Activated naive CD8-positive, alpha-beta T cell treated with anti-CD3 and anti-CD28 coated beads for 36 hours (primary cell): ENCODE measurements at places on chromosomes 11 and 22.
A peak's percentile ranks its signal among the peaks of the same experiment; 100 is the strongest.

DNA sequence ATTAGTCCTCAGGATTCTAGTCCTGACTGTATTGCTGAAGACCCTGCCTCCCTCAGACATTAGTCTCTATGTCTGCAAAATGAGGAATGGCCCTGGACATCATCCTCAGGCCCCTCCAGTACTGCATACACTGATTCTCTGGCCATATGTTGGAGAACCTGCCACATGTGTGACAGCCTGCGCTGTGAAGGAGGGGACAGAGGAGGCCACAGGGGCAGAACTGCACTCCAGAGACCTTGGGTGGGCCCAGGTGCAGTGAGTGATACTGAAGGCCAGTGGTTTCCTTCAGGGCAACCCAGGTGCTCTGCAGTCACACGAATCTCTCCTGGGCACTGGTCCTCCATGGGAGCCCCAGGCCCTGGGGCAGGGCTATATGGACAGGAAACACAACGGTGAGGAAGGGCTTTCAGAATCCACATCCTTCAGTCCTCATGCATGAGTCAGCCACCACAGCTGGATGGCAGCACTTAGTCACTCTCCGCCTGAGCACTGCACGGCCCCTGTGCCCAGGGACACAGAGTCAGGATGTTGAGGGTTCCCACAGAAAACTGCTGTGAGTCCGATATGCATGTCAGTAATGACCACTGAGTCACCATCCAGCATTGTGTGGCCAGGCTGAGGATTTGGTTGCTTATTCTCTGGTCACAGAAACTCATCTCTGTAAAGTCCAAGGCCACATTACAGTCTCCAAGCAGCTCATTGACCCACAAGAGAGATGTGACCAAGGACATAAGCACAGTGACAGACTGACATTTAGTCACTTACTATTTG is 39.7 kb downstream of the ME3 start:
- peak; percentile 54 for DNase-seq

- DNase-seq, result no peak
These were observed 317.6 kb upstream of the FAT3 start for GRCh38 chr11:91906871-91907624.

- no peak for DNase-seq
These were observed 16.4 kb downstream of the PPM1F start for GRCh38 chr22:21936151-21936775.

- peak; percentile 60 for DNase-seq
These were observed 14.9 kb downstream of the TMEM258 start for GRCh38 chr11:61777234-61778090.

DNA sequence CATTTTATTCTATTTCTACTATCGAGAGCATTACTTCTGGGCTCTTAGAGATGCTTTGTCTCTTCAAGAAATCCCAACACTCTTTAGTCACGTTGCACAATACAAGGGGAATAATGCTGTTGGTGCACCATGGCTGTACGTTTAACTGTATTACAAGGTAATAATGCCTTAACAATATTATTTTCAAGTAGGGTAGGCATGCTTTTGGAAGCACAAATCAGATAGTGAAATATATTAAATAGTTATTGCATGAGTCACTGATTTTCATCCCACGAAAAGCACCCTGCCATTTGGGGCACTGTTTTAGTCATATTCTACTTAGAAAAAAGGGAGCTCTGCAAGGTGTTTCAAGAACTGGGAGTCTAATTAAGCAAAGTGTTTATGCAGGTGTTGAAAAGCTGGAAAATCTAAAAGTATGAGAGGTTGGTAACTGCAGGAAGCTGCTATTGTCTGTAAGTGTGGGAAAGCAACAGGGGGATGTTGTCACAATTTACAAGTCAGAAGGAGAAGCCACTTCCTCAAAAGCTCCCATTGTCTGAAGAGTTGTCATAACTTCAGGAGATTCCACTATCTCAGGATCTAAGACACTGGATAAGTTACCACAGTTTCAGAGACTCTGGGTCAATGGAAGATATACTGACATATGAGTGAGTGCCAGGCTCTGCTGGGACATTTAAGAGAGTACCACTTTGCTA is 218.2 kb downstream of the JRKL start:
- no peak for DNase-seq

GRCh38 chr22:45127866-45128265 is 35.9 kb upstream of the NUP50 start:
- no peak for DNase-seq

DNA sequence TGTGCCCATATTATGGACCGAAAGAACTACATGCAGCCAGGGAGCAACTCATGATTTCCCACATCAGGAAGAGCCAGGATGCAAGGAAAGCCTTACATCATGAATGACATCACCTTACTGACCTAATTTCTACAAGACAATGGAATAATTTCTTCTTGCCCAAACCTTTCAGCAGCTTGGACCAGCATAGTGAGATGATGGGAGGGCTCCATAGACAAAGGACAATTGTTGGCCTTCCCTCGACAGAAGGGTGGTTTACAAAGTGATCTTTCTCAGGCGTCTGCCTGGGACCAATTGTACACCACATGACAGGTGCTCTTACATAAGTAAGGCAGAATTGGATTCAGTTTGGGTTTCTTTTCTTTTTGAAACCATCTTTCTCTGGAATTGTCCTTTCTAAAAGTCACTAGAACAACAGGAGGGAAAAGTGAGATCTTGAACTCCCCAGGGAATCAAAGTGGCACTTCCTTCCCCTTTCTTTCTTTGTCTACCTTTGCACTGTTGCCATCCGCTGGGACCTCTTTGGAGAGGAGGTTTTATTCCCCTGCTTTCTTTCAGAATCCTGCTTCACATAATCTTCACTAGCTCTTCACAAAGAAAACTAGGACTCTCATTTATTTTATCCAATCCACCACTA is 51.7 kb upstream of the PAK1 start:
- no peak for DNase-seq

DNA sequence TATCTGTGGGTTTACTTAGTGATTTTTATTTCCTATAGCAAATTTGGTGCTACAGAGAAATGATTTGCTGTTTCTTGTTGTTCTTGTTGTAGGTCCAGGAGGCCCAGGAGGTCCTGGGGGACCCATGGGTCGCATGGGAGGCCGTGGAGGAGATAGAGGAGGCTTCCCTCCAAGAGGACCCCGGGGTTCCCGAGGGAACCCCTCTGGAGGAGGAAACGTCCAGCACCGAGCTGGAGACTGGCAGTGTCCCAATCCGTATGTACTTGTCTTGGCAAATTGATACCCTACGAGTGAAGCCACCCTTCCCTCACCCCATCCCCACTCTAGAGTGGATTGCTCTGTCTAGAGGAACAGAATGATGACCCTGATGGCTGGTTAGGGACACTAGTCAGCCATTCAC is 7.8 kb upstream of the GAS2L1 start:
- no peak for DNase-seq

DNA sequence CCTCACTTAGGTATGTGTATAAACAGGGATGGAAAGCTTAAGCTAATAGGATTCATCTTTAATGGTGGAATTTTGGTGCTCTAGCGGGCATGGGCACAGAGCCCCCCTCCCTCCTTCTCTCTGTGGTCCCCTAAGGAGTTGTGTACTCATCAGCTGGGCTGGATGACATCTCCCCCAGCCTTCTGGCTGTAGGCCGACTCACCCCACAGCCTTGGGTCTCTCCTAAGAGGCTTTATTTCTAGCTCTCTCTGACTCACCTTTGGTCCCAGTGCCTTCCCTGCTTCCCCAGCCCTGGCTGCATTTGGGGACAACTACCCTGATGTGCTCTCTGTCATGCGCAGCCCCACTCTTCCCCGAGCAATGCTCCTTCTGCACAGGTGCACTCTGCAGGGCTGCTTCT is 26.9 kb downstream of the SLC6A5 start:
- DNase-seq, result no peak

DNA sequence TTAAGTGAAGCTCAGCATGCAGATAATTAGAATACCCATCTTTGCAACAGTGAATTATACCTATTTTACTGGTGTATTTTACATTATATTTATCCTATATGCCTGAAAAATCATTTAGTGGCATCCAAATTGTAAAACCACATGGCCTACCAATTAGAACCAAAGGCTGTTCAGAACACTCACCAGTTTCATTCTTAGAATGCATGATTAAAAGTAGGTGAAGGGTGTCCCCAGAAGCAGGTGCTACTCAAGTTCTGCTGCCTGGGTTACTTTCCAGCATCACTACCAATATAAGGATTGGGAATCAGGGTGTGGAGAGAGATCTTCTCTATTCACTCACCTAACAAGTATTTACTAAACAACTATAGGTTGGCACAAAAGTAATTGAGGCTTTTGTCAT is 103.3 kb downstream of the SGSM3 start:
- no peak for DNase-seq

DNA sequence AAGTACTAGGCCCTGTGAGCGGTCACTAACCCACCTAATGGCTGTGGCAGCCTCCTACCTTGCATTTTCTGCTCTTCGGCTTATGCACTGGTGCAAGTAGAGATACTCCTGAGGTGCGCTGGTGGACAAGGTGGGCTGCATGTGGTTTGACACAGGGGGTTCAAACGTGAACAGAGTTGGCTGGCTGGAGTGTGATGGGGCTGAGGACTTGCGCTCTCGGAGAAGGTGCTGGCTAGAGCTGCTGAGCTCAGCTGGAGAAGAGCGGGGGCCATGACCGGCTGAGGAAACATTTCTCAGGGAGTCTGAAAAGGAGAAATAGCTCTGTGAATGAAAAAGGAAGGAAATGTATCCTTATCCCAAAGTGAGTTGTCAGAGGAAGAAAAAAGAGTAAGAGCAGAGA is 61.4 kb downstream of the USP35 start:
- no peak for DNase-seq

DNA sequence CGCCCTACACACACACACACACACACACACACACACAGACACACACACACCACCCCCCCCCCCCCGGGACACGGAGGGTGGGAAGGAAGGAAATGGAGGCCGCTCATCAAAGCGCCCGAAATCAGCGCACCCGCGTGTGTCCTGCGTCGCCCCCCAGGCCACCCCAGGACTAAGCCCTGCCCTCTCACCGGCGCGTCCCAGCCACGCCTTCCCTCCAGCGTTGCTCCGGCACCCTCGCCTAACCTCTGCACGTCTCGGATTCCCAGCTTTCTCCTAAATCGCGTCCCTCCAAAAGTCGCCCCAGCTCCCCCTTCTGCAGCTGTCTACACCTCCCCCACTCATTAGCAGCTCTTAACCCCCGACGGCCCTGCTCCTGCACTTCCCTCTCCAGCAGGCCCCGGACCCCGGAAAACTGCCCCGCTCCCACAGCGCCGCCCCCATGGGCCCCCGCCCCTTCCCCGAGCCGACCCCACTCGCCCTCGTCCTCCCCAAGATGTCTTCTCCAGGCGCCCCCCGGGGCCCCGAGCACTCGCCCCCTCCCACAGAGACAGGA is 557 bp downstream of the PACSIN2 start:
- peak; percentile 44 for DNase-seq

- peak; percentile 48 for DNase-seq
These were observed 607 bp downstream of the PLAAT3 start for GRCh38 chr11:63613517-63614135.

- no peak for DNase-seq
These were observed 453.7 kb downstream of the INSC start for GRCh38 chr11:15568440-15568839.

GRCh38 chr11:129828301-129828836 is 12.7 kb downstream of the TMEM45B start:
- DNase-seq, result no peak

- no peak for DNase-seq
These were observed 1120.7 kb downstream of the LRRC4C start for GRCh38 chr11:40338739-40339138.

GRCh38 chr11:113332638-113333329 is 18.4 kb downstream of the TTC12 start:
- no peak for DNase-seq

DNA sequence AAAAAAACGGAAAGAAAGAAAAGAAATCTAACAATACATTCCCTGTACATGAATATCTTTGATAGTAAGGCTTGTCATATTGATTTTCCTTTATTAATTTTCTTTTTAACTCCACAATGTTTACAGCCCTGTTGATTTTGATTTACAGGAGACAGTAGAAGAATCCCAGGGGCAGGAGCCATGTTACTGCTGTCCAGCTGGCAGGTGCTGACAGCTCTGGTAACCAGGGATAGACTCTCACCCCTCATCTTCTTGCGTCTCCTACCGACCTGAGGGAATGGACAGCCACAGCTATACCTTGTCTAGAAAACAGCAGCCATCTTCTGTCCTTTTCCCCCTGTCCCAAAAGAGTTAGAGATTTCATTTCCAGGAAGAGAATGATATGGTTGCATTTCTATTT is 37.4 kb downstream of the PRDM10 start:
- DNase-seq, result no peak

GRCh38 chr22:50603511-50604255 is 3.1 kb downstream of the MAPK8IP2 start:
- no peak for DNase-seq
